CD4-positive, alpha-beta T cell treated with Interferon gamma for 1 hour (primary cell): ENCODE measurements at places on chromosomes 3 and 15.

DNA sequence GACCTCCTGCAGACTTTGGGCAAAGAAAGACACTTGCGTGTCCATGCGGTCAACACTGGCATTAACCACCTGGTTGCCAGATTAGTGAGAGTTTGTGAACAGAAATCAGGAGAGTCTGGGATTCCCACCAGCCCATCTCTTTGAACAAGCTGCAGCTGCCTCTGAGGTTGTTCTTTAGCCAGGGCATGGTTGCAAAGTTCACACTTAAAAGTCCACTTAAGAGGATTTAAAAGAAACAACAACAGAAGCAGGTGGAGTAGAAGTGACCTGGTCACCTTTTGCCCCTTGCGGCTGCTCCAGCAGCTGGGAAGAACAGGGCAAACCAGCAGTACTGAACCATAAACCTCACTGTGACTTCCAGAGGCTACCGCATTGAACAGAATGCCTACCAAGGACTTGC is 97.3 kb downstream of the FOXB1 start:
- no peak for DNase-seq

DNA sequence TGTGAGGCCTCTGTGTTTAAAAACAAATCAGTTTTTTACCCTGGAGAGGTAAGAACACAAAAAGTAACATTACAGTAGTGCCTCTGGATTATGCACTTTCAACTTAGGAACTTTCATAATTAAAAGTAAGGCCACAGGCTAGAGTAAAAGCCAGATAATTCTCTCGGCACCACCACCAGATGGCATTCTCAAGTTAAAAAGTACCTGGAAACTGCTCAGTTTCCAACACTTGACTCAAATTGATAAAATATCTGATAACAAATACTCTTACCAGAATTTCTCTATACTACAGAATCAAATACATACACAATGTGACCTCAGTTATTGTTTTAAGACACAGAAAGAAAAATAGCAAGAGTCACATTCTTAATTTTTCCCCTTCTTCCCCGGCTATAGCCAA is 19.9 kb downstream of the SPICE1 start:
- peak; percentile 26 for DNase-seq

GRCh38 chr3:5791558-5791957 is 604.1 kb downstream of the EDEM1 start:
- DNase-seq: no peak

GRCh38 chr3:101325393-101326134 is 5.2 kb upstream of the IMPG2 start:
- DNase-seq: no peak

- DNase-seq: peak; percentile 40
Measured at GRCh38 chr3:127544192-127544802, 46.2 kb downstream of the TPRA1 start.

- DNase-seq: no peak
Measured at GRCh38 chr15:87739866-87740265, 516.7 kb downstream of the NTRK3 start.

GRCh38 chr15:52287114-52287513 is 8.5 kb downstream of the MYO5C start:
- DNase-seq: no peak

GRCh38 chr15:68409736-68410370 is 22.1 kb downstream of the ITGA11 start:
- no peak for DNase-seq

GRCh38 chr3:70943886-70944285 is 631.4 kb upstream of the MDFIC2 start:
- DNase-seq: no peak

DNA sequence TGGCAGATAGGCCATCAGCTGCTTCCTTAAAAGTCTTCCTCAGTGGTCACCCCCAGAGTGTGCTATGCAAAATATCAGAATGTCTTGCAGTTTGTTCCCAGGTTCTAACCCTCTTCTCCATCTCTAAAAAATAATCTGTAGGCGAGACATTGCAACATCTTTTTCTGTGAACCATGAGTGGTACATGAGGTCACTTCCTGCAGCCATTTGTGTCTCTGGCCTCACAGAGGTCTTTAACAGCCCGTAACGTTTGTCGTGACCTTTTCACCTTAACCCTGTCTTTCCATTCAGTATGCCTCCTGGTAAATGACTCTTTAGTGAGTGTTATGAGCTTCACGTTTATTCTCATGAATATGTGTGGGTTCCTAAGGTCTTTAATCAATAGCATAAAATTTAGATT is 145.4 kb downstream of the KLHL25 start:
- peak; percentile 41 for DNase-seq

DNA sequence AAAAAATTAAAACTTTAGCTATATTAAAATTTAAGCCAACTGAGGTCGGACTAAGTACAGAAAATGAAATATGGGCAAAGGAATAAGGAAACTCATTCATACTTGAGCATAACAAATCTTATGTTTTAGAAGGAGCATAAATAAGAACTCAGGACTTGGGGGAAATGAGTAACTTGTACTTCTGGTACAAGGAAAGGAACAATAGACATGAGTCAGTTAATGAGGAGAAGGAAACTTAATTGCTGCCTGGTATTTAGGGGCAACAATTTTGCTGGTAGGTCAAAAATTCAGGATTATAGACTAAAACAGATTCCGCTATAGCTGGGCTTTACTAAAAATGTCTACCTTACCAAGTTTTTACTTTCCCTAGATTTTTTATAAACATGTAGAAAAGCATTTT is 113.1 kb downstream of the MYO5A start:
- DNase-seq: no peak

DNA sequence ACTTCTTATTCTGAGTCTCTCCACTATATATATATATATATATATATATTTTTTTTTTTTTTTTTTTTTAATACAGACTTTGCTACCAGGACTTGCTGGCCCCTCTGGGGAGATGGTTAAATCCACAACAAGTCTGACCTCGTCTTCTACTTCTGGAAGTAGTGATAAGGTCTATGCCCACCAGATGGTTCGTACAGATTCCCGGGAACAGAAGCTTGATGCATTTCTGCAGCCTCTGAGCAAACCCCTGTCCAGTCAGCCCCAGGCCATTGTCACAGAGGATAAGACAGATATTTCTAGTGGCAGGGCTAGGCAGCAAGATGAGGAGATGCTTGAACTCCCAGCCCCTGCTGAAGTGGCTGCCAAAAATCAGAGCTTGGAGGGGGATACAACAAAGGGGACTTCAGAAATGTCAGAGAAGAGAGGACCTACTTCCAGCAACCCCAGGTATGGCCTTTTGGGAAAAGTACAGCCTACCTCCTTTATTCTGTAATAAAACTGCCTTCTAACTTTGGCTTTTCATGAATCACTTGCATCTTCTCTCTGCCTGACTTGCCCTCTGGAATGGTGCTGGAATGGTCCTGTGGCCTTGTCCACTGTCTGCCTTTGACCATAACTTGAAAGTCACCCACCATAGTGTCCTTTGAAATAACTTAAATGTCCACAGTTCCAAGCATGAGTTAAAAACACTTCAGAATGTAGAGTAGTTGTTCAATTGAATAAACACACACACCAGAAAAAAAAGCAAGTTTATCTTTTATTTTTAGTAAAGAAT is 32.4 kb downstream of the MLH1 start:
- no peak for DNase-seq

- no peak for DNase-seq
Measured at GRCh38 chr3:31733234-31733667, 200.5 kb downstream of the STT3B start.

GRCh38 chr15:40106203-40107161 is 2.2 kb downstream of the BMF start:
- peak; percentile 67 for DNase-seq

- peak; percentile 22 for DNase-seq
Measured at GRCh38 chr3:122295266-122296062, 29.6 kb upstream of the CSTA start.

DNA sequence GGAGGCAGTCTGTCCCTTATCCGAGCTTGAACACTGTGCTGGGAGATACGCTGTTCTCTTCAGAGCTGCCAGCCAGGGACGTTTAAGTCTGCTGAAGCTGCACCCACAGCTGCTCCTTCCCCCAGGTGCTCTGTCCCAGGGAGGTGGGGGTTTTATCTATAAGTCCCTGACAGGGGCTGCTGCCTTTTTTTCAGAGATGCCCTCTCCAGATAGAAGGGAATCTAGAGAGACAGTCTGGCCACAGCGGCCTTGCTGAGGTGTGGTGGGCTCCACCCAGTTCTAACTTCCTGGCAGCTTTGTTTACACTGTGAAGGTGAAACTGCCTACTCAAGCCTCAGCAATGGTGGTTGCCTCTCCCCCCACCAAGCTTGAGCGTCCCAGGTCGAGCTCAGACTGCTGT is 319.9 kb upstream of the GRM7 start:
- no peak for DNase-seq

- DNase-seq: no peak
Measured at GRCh38 chr15:53681056-53681455, 78.4 kb downstream of the WDR72 start.

DNA sequence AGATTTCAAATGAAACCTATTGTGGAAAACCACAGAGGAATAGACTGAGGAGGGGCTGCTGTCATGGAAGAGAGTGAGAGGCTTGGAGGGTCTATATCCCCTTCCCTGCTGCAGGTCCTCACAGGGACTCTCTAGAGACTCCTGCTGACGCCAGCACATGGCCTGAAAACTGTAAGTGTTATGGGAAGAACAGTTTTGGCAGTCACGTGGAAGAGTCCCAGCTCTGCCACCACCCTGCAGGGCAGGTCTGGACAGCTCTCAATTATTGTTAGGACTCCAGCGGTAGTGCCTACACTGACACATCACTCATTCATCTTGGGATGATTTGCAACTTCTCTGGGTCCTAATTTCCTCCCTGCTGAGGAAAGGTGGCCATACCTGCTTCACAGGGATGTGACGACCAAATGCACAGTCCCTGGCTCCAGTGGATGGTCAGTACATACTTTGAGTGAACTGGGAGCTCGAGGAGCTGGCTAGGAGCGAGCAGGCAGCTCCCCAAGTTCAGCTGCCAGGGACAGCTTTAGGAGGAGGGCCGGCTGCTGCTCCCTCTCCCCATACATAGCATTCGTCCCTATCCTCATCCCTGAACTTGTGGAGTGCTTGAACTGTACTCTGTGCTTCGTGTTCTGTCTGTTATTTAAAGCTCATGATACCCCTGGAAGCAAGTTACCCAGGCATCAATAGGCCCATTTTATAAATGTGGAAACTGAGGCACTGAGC is 49.2 kb downstream of the CTXND1 start:
- DNase-seq: no peak

- no peak for DNase-seq
Measured at GRCh38 chr3:44179246-44179645, 62.4 kb upstream of the TOPAZ1 start.

GRCh38 chr3:99697250-99697649 is 58.9 kb downstream of the COL8A1 start:
- no peak for DNase-seq

DNA sequence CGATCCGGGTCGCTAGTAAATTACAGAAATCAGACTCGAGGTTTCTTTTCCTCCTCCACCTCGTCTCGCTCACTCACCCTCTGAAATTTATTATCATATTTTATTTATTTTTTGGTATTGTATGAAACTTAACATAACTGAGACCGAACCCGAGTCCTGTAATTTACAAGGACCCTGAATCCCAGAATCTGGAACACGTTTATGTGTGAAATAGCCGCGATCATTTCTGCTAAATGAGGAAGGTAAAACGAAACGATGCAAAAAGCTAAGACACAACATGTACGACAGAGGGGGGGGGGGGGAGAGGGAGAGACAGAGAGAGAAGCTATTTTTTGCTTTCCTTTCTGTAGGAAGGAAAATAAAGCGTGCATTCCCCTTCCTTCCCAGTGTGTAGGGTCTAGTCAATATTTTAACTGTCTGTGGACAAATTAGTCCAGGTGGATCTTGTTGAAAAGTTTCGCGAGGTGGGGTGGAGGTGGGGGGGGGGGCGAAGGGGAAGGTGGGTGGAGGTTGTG is 1.6 kb downstream of the BBX start:
- DNase-seq: no peak

DNA sequence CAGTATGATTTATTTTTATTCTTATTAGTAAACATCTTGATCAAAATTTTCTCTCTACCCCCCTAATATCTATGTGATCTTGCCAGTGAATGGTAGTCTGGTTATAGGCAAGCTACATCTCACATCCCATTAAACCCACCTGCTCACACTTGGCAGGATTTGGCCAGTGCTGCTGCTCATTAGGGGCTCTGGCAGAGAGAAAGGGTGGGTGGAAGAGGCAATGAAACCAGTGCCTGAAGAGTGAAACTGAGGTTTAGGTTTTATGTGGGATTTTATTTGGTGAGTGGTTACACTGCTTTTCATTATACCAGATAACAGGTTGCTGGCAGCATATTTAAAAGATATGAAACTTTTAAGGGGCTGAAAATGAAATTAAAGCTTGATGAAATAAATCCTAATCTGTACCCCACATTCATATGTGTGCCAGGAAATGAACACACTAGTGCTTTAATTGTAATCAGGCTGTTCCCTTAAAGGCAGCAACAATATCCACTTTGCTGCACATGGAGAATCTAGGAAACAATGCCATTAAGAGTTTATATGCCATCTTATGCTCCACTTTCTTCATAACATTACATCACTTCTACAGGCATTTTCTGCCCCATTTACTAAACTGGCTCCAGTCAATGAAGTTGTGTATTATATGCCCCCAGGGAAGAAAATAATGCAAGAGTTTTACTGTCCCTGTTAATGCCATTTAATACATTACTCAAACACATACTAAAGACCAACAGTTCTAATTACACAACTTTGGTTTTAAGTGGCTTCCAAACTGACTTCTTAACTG is 688.7 kb downstream of the MECOM start:
- DNase-seq: no peak

DNA sequence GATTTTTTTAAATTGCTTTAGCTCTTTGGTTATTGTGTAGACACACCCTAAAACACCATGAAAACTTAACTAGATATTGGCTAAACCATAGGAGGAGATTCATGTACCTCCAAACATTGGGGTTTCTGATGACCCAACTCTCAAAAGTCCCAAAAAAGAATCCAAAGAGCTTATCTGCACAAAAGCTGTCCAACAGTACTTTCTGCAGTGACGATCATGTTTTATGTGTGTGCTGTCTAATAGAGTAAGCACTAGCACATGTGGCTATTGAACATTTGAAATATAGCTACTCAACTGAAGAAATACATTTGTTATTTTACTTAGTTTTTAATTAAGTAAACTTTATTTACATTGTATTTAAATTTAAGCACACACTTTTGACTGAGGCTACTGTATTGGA is 818.2 kb upstream of the LMCD1 start:
- no peak for DNase-seq

GRCh38 chr3:128709506-128710210 is 16.3 kb upstream of the RAB7A start:
- DNase-seq: no peak
